ENCODE measurements at places on chromosomes 2 and 18. TPM values are rescaled to one million over a fixed set of nuclear protein-coding genes. Genes with fewer than 3 reads are reported as not detected.

DNA sequence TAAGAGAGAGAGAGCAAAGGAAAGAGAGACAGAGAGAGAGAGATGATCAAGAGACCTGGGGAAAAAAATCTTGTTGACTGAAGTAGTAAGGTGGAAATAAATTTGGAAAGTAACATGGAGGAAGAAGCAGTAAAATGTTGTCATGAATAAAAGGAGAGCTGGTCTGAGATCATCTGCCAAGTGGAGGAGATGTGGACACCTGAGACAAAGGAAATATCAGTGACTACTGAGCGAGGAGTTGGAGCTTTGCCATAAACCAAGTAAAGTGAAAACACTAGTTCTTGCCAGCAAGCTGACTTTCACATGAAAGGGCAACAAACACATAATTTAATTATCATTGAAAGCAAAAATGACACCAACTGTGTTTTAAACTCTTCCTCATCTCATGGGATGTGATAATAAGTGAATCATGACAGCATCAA, 49.0 kb upstream of the DSG1 start:
- H3K4me1 ChIP-seq: 0 out of 2 replicates have a peak, but pooled peaks cover 4% of the 10 kb centered on the region
- no peaks in the 10 kb centered on the region for H3K36me3 ChIP-seq
- no peaks in the 10 kb centered on the region for H3K27me3 ChIP-seq
- H3K27ac ChIP-seq: no peak overlapping the region
- peak; percentile 6 for DNase-seq

SIX3 gene
- total RNA-seq: 1.4 TPM

GRCh38 chr2:22829791-22830190, 555.2 kb upstream of the KLHL29 start:
- DNase-seq: no peak
- no peaks in the 10 kb centered on the region for H3K36me3 ChIP-seq
- no peak overlapping the region for H3K27ac ChIP-seq
- no peaks in the 10 kb centered on the region for H3K4me1 ChIP-seq

GRCh38 chr2:55581874-55582547, 35.4 kb downstream of the PPP4R3B start:
- no peak for DNase-seq
- H3K27ac ChIP-seq: peak overlapping the region; percentile 36
- H3K36me3 ChIP-seq: peaks cover 73% of the 10 kb centered on the region
- no peaks in the 10 kb centered on the region for H3K27me3 ChIP-seq
- H3K4me3 ChIP-seq: no peak overlapping the region
- H3K4me1 ChIP-seq: peaks cover 35% of the 10 kb centered on the region

DNA sequence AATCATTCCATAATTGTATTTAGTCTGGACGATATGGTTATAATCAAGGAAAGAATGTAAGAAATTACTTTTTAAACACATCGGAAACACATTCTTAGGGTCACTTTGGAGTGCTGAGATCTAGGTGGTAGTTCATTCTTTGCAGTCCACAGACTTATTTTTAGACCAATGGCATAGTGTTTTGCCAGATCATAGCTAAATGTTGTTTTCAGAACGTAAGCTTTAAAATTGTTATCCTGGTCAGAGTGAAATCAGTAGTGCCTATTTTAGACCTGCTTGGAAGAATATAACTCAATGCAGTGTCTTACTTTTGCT, 4.3 kb downstream of the MYL12A start:
- no peaks in the 10 kb centered on the region for H3K27me3 ChIP-seq
- H3K4me3 ChIP-seq: no peak overlapping the region
- no peak for DNase-seq
- peaks cover 56% of the 10 kb centered on the region for H3K36me3 ChIP-seq
- peaks cover 33% of the 10 kb centered on the region for H3K4me1 ChIP-seq

- no peaks in the 10 kb centered on the region for H3K36me3 ChIP-seq
- no peaks in the 10 kb centered on the region for H3K27me3 ChIP-seq
- H3K4me3 ChIP-seq: no peak overlapping the region
- DNase-seq: no peak
- no peak overlapping the region for H3K27ac ChIP-seq
- no peaks in the 10 kb centered on the region for H3K4me1 ChIP-seq
Observed at GRCh38 chr2:208618220-208618619, 211.6 kb downstream of the PTH2R start.

Data from PC-9 (cell line).